ENCODE measurements at places on chromosomes 7 and 10.

DNA sequence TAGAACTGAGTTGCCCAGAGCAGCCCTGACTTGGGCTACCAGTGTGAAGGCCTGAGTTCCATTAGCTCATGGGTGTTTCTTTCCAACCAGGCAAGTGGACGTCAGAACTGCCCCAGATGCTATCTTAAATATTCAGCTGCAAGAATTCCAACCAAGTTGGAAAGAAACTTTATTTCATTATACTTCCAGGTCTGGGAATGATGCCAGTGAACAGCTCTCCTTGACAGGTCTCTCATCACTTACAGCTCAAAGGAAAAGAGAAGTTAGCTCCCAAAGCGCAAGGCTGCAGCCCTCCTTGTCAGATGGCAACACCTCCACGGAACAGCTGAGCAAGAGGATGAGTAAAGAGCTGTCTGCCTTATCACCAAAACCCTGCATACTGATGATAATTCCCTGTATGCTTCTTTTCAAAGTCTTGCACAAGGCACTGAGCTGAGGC, 255.5 kb upstream of the AOAH start:
- no peak for DNase-seq

DNA sequence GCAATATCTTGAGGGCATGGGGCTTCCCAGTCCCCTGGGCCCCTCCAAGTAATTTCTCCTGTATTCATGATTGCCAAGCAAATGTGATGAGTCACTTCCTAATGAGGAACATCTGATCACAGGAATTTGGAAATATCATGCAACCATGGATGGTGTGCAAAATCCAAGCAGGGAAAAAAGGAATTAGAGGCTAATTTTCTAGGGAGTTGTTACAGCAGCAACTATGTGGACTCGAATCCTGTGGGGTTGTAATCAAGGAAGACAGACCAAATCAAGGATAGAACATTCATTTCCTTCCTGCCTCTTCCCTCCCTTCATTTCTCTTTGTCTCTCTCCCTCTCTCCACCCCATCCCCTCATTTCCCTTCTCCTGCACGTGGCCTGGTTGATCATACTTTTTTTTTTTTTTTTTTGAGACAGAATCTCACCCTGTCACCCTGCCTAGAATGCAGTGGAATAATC, 23.9 kb upstream of the AGFG2 start:
- DNase-seq = peak; percentile 73

DNA sequence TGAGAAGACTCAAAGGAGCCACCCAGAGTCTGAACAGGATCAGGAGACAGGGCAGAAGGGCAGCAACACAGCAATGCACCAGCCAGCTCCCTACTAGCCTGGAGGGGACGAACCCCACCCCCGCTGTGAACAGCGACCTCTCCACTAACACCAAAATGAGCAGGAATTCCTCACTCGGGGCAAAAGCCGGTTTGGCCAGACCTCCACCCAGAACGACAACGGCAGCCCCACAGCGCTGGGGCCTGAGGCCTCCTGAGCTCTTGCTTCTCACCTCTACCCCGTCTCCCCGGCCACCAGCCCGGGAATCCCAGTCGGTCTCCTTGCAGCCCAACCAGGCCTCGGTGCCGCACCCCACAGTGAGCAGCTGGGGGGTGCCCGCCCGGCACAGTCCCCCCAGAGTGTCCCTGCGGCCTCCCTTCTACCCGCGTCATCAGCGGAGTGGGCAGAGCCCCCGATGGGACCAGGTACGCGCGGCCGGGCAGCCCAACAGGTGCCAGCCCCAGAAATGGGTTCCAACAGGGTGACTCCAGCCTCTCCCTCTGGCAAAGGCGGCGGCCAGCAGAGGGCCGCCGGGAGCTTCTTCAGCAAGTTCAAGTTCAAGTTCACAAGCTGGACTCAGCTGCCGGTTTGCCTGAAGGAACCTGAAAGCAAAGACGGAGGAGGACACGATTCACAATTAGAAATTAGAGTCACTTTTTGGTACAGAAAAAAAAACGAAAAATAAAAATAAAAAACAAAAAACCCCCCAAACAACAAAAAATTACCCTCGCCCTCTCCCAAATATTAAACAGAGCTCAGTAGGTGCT, 129.0 kb downstream of the MARCHF5 start:
- DNase-seq = no peak

DNA sequence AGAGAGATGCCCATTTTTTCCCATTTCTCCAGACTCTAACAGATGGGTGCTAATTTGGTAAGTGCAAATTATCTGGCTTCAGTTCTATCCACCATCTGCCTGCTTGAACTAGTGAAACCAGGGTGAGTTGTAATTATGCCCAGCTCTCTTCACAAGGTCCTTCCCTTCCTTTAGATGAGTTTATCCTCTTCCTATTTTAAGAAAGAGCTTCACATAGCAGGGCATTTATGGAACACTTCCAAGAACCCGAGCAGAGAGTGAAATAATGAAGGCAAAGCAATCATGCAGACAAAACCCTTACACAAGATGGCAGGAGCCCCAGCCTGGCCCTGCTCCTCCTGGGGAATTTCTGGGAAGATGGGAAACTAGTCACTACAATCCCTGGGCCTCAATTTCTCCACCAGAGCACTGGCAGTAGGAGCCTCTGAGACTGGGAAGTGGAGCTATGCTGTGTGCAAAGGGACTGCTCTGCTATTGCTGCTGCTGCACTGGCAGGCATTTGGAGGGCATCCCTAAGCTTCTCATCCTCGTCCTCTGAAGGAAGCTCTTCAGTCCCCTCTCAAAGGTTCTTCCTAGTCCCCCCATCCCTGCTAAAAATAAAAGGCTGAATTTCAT, 33.7 kb upstream of the PLXNA4 start:
- DNase-seq = no peak

DNA sequence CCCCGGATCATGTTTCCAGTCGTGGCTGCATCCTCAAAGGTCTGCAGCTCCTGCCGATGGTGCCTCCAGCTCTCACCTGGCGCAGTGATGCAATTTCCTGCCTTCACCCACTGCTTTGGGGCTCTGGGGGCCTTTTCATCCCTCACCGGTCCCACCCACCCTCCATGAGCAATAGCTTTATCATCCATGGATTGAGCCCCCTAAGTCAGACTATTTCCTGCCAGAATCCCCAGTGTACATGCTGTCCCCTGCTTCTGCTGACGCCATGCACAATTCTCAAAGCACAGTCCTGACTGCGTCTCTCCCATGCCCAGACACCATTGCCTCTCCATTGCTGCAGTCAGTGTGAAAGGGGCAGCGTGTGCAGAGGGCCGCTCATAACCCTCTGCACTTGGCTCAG, 49.7 kb downstream of the FAM241B start:
- no peak for DNase-seq

- peak; percentile 98 for DNase-seq
These were observed 174.8 kb downstream of the KIAA1217 start for GRCh38 chr10:24383681-24384106.

DNA sequence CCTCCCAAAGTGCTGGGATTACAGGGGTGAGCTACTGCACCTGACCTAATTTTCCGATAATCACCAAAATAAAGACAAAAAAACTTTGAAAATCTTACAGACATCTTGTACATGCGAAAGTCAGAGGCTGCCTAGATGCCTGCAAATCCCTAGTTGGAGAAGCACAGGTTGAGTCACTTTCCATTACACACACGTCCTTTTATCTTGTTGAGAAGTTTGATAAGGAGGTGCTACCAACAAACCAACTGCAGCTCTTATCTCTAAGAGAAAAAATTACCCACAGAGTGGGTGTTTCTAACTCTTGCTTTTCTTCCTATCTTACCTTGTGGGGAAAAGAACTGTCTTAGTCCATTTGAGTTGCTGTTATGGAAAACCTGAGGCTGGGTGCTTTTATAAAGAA, 589.8 kb downstream of the GALNT17 start:
- DNase-seq = no peak

GRCh38 chr10:132146271-132146671, 40.5 kb upstream of the DPYSL4 start:
- DNase-seq = no peak

- DNase-seq = no peak
These were observed 14.4 kb downstream of the FGFR2 start for GRCh38 chr10:121583857-121584256.

GRCh38 chr10:78975926-78976325, 92.8 kb upstream of the ZMIZ1 start:
- no peak for DNase-seq

DNA sequence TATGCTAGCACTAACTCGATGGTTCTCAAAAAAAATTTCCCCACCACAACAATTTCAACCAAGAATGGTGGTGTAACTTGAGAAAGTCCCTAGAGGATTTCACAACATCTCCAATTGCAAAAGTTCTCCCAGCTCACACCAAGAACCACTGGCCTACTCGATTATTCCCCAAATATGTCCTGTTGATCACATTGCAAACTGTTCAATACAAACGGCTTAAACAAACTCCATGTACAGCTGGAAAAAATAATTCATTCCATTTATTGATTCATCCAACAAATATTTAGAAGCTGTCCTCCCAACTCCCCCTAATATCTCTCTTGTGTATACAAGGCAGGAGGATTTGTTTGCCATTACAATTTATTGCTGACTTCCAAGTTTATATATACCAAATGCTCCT, 19.1 kb downstream of the TMEM176B start:
- no peak for DNase-seq

- no peak for DNase-seq
These were observed 3.7 kb upstream of the DNAJC12 start for GRCh38 chr10:67841737-67842136.

DNA sequence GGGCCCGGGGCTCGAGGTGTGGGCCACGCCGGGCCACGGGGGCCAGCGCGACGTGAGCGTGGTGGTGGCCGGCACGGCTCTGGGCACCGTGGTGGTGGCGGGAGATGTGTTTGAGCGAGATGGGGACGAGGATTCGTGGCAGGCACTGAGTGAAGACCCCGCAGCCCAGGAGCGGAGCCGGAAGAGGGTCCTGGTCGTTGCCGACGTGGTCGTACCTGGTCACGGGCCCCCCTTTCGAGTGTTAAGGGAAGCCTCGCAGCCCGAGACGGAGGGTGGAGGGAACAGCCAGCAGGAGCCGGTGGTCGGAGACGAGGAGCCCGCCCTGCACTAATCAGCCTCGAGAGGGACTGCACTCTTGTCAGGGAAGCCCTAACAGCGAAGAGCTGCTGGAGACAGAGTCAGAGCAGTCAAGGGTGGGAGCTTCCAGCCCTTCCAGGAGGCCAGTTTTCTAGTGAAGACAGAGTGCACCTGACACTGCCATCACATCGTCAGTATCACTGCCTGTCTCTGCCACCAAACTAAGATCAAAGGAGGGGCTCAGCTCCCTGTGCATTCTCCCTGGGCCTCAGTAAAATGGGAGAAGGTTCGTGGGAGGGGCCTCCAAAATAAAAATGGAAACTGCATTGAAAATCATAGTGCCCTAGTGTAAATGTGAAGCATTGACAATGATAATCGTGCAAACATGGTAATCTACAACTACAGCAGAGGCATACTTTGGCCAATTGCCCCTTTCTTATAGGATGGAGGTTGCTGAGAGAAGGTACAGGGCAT, 1.3 kb downstream of the MBLAC1 start:
- DNase-seq = no peak

GRCh38 chr7:118288098-118288497, 63.6 kb downstream of the ANKRD7 start:
- DNase-seq = no peak

DNA sequence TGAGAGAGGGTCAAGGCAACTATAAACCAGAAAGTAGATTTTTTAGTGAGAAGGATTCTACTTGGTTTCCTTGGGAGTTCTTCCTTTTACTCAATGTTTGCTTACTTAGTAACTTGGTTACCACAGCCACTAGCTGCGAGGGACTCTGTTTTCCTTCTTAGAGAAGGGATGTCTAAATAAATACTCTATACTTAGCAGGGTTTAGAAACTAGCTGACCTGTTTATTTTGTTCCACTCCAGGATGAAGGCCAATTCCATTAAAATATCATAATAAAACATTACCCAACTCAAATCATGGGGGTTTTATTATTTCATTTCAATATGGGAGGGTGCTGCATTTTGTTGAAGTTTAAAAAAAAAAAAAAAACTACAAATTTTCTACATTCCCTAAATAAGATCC, 87.3 kb downstream of the PPP1R3A start:
- DNase-seq = no peak

GRCh38 chr10:61028861-61029361, 84.9 kb upstream of the RHOBTB1 start:
- no peak for DNase-seq

DNA sequence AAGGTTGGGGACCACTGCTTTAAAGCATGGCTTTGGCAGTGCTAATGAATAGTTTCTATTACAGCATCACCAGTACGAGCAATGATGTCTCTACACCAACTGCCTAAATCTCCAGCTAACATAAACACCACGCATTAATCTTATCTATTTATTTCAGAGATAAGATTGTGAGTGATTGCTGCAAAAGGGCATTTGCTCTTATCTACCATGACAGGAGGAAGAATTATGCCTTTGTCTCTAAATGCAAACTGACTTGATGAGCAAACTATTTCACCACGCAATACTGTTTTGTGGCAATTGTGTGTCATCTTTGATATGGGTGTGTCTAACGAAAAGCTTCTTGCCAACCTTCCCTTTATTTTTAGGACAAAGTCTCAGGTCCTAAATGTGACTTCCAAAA, 684.9 kb downstream of the SORCS1 start:
- no peak for DNase-seq

DNA sequence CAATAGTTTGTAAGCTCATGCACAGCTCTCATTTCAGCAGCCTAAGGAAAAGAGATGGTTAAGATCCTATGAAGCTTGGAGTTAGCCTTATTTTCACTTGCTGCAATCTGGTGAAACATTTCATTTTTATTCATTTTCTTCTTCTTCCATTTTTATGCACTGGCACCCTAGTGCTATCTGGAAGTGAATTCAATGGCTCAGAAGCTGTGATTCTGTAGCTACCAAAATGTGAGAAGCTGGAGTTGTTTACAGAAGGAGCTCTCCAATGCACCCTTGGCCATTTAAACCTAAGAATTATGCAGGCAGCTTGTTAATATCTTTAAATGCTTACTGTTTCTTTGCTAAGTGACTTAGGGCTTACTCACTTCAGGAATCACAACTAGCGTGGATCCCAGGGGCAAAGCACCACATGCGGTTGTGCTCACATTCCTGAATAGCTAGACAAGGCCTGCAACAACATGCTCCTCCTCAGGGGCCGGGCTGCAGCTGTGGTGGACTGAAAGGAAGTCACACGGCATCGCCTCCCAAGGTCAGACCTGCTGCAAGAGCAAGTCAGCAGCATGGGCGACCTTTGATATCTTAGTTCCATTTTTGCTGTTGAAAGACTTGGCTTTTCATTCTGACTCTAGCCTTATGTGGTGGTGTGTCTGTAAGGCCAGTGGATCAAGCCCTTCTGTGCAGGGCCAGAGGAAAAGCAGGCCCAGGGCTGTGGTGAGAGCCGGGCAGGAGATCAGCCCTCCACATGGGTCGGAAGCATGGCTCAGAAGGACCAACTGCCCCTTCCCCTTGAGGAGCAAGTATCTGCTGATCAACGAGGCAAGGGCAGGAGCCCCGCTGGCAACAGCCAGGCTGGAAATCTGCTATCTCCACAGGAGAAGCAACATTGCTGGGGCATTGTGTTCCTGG, 91.9 kb upstream of the MBL2 start:
- peak; percentile 92 for DNase-seq

- DNase-seq = peak; percentile 40
These were observed 89.4 kb downstream of the LRRTM3 start for GRCh38 chr10:67015225-67015624.

- no peak for DNase-seq
These were observed 214.8 kb upstream of the KLF14 start for GRCh38 chr7:130948822-130949221.

Data from MCF 10A (cell line).